ENCODE measurements at places on chromosomes 6 and 20.

DNA sequence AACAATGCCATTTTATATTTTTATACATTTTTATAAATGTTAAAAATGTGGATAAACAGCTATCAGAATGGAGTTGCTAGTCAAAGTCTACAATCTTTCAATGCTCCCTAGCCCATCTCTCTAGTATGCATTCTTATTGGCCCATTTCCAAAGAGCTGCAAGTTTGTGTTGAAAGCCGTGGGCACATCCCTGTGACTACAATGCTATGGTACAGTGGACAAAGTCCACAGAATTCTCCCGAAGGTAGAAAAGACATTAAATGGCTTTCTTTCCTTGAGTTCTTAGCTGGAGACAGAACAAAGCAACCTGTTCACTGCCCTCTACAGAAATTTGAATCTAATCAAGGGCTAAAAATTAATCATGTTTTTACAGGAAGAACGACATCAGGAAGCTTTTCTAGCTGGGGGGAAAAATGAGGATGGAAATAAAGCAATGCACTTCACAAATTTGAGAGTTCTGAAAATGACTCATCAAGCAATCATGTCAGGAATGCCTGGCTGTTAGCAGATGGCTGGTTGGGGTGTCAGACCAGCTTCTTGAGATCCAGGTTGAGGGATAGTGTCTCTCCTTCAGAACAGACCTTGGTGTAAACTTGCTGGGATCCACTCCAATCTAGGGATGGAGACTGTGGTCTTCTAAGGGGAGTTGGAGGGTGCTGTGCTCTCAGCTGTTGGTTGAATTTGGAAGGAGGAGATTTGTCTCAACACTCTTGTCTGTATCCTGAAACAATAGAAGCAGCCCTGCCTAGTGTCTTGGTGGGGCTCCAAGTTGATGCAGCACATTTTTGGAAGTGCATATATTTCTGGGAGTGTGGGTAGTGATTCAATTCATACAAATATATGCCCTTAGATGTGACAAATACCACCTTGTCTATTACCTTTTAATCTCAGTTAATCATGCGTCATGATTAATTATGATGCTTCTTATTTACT lies 143.4 kb upstream of the PHACTR1 start:
- no peak for DNase-seq

- DNase-seq = no peak
These were observed 47.6 kb downstream of the STX11 start for GRCh38 chr6:144197919-144198318.

GRCh38 chr6:35665573-35665972 lies 23.1 kb downstream of the FKBP5 start:
- DNase-seq = no peak

DNA sequence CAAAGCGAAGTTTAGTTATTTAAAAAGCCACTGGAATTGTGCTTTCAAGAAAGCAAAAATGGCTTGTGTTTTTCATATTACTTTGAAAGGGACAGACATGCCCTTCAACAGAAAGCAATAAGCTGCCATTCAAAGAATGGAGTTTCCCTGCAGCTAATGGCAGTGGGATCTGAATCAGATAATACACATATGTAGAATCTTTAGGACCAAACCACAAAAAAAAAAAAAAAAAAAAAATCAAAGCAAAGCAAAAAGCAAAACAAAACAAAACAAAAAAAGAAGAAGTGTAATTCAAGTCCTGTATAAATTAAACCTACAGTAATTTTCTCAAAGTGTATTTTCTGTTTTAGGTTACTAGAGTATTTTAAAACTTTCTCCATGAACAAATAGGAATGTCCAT lies 63.6 kb upstream of the ZNF217 start:
- no peak for DNase-seq

GRCh38 chr6:134456226-134456625 lies 138.3 kb upstream of the SGK1 start:
- no peak for DNase-seq

GRCh38 chr20:34435589-34435988 lies 72.5 kb downstream of the ITCH start:
- no peak for DNase-seq

All from CD8-positive, alpha-beta memory T cell (primary cell).